NCI-H345 (cell line): ENCODE measurements at places on chromosomes 1 and 21.

- DNase-seq, result peak; percentile 51
Measured at GRCh38 chr1:96236156-96236739, 485.3 kb upstream of the PTBP2 start.

DNA sequence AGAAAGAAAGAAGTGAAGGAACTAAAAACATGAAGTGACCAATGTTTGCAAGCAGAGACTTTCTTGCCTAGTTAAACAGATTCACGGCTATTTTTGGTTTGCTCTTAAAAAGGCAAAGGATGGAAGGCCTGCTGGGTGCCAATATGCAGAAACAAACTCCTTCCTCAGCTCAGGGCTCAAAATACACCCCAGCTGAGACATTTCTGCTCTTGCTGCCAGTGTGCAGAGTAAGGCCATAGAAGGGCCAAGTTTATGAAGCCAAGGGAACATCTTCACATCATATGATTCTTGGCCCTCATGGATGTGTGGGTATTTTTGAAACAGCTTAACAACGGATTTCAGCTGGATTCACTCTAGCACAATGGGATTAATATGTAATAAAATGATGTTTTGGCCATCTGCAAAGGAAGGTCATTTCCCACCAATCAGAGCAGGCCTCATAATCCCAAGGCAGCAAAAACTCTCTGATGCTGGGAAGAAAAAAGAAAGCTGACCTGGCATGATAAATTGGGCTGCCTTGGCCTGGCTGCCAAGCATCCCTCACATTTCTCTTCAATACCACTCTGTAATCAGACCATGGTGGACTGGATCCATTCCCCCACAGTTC is 70.7 kb downstream of the CAPZB start:
- no peak for DNase-seq

- no peak for DNase-seq
Measured at GRCh38 chr1:26856604-26857469, 6.1 kb upstream of the SFN start.

DNA sequence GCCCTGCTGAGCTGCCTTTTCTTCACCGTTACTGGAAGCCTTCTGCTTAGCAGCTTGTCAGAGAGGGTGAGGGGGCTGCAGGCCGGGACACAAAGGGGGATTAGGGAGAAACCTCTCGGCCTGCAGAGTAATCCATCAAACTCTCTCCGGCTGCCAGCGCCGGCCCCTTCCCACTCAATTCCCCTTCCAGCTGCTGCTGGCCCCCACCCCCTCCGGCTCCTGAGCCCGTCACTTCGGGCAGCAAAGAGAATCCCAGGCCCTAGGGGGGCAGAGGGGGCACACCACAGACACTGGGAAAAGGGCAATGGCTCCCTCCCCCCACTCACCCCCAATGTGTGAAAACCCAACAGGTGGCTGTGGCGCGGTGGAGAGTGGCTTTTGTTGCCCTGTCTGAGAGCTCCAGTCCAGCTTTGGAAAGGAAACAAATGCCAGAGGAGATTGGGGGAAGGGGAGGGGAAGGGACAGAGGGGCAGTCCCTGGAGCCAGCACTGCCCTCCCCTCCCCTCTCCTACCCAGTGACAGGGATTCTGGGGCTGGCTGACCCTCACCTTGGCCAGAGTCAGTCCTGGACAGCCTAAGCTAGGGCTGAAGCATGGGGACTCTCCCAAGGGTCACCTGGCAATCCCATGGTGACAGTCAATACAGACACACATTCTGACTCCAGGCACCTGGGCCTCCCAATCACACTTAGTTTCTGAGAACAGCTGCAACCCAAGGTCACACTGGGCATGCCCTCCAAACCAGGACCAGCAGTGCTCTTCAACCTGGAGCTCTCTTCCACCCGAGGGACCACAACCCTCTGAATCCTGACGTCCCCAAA is 9.5 kb downstream of the SLC45A3 start:
- DNase-seq, result no peak

GRCh38 chr1:35561297-35561971 is 3.8 kb downstream of the NCDN start:
- DNase-seq, result no peak

GRCh38 chr1:218397752-218398339 is 52.7 kb downstream of the TGFB2 start:
- DNase-seq, result no peak

GRCh38 chr1:112507921-112508277 is 866 bp upstream of the WNT2B start:
- DNase-seq, result peak; percentile 27

- DNase-seq, result no peak
Measured at GRCh38 chr1:193222056-193222615, 35.7 kb upstream of the B3GALT2 start.

DNA sequence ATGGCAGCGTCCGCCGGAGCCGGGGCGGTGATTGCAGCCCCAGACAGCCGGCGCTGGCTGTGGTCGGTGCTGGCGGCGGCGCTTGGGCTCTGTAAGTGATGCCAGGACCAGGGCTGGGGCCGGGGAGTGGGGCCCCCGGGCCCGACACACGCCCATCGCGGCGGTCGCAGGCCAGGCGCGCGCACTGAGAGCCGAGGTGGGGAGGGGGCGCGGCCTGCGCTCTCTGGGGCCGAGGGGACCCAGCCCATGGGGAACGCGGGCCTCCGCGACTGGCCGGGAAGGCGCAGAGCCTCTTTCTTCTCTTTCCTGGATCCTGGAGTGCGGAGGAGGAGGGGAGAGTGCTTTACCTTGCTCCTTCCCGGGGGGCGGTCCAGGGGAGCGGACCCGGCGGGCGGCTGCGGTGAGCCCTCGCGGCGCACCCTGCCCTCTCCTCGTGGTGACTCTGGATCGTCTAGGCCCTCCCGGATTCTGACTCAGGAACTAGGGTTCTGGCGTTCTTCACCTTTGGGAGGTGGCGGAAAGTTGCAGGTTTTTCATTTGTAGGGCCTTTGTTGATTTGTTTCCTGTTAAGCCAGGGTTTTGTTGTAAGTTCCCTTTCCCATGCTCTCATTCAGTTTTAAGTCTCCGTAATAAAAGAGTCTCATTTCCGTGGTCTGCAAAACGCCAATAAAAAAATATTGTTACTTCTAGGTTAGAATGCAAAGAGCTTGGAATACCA is 529 bp downstream of the MPZL1 start:
- DNase-seq, result peak; percentile 71

- DNase-seq, result no peak
Measured at GRCh38 chr1:116854403-116854690, 55.4 kb upstream of the PTGFRN start.

- peak; percentile 21 for DNase-seq
Measured at GRCh38 chr1:91884459-91885212, 1.3 kb downstream of the TGFBR3 start.

DNA sequence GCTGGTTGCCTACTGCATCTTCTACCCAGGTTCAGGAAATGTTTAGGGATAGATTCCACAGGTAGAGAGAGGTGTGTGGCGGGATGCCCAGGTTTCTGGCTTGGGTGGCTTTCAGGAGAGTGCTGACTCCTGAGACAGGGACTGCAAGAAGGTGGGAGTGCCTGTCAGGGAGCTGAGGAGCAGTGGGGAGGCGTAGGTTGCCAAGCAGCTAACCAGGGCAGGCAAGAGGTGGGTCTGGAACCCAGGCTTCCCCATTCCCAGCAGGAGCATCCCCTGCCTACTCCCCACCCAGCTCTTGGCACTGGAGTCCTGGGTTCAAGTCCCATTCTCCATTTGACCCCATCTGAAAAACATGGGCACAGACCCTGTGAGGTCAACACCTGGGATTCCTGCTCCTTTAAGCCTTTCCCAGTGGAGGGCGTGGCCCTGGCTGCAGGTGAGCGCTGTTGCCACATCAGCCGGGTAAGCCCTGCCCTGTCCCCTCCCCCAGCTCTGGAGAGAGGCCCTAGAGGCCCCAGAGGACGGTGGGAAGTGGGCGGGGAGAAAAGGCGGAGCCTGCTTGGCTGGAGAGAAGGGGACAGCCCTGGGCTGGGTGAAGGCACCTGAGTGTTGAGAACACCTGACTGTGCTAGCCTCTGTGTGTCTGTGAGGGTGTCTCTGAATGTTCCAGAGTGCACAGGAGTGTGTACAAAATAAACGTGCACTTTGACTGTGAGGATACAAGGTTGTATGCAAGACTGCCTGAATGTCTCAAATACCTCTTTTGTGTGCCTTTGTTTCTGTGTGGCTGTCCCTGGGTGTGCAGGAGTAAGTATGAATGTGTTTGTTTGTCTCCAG is 14.0 kb upstream of the SYNC start:
- DNase-seq, result peak; percentile 97

GRCh38 chr1:5161372-5161771 is 507.0 kb downstream of the AJAP1 start:
- peak; percentile 63 for DNase-seq

GRCh38 chr1:39491146-39491921 is at the start of gene BMP8A:
BMP8A (plus strand) TSS chr1:39491636; CDS start chr1:39491992, 356 bp downstream.
- peak; percentile 81 for DNase-seq

- DNase-seq, result no peak
Measured at GRCh38 chr1:212440419-212440818, 7.7 kb downstream of the NENF start.

DNA sequence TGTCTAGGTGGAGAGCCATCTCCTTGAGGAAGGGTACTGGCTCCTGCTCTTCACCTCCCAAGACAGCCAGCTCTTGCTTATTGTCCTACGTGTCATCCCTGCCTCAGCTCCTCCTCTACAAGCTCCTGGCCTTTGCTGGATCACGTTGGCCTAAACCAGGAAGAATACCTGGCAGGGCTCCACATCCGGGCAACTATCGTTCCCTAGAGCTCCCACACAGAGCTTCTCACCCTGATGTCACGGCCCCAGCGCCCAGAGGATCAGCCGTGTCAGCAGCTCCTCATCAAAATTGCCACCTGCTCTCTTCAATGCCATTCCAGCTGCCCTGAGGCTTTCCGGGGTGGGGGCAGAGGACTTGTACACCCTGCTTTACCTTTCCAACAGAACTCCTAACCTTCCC is 1.9 kb upstream of the TPM3 start:
- DNase-seq, result peak; percentile 21

GRCh38 chr1:218636548-218636947 is 291.4 kb downstream of the TGFB2 start:
- DNase-seq, result no peak

- DNase-seq, result no peak
Measured at GRCh38 chr1:214445199-214445598, 106.2 kb downstream of the PTPN14 start.

- DNase-seq, result no peak
Measured at GRCh38 chr1:76262601-76263000, 188.1 kb downstream of the ST6GALNAC3 start.

GRCh38 chr1:185439727-185440415 is 122.8 kb upstream of the IVNS1ABP start:
- DNase-seq, result no peak

DNA sequence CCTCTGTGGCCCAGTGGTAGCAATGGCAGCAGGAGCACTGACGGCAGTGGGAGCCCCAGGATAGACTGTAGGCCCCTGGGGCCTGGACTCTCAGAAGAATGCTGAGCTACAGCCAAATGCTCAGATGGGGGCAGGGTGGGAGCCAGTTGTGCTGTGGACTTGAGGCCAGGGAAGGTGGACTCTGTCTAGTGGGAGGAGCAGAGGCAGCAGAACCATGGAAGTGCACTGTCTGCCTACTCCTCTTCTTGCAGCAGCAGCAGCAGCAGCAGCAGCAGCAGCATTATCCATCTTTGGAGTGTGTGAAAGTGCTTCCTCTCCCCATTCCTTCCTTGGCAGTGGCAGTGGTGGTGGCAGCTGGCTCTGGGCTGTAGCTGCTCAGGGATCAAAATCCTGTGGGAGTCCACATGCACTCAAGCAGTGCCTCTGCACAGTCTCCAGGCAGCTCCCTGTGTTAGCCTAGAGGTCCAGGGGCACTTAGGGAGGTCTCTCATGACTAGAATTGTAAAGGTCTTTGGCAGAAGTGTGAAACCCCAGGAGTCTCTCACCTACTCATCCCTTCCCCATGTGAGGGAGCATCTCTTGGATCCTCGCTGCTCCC is 917.9 kb upstream of the B3GALT2 start:
- DNase-seq, result no peak

DNA sequence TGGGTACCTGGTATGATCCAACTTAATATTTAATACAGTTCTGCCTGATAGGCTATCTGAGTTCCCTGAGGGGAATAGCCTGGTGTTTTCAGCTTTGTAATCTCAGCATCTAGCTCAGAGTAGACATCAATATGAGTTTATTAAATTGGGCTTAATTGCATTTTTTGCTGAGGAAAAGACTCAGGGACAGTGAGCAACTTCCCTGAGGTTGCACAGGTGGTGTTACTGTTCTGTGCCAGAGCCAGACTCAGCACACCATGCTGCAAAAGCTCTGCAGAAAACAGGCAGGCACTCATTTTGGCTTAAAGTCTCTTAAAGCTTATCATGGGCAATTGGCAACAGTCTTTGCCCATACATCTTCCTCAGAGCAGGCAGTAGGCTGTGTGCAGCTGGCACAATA is 90.5 kb upstream of the JUN start:
- DNase-seq, result no peak

DNA sequence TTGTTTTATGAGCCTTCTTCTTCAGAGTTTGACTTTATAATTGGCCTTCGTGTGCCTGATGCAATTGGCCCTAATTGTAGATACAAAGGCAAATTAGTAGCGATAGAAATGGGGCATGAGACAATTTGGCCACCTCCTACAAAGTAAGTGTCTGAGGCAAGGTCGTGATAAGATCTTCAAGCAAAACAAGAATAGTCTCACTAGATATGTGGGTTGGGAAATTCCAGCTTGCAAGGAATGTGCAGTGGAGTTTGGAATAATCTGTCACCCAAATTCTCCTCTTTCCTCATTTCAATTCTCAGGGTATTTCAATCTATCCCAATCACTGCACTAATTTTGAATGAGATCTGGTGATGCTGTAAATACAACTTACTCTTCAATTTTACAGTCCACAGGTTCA is 11.4 kb upstream of the TSNAX start:
- no peak for DNase-seq

DNA sequence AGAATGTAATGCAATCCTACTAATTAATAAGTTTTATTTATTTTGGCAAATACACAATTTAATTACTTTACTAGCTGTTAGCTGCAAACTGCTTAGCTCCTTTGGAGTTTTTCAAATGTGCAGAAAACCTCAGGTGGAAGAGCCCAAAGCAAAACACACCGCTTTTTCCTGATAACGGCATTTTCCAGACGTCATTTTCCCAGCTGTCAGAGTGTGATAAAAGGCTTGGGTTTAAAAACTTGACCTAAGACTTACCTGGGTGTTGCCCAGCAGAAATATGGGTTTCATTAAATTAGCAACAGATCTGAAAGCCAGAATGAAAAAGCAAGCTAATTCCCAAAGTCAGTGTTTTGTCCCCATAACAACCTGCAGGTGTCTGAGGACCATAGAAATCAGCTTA is 204.0 kb upstream of the HMCN1 start:
- no peak for DNase-seq

DNA sequence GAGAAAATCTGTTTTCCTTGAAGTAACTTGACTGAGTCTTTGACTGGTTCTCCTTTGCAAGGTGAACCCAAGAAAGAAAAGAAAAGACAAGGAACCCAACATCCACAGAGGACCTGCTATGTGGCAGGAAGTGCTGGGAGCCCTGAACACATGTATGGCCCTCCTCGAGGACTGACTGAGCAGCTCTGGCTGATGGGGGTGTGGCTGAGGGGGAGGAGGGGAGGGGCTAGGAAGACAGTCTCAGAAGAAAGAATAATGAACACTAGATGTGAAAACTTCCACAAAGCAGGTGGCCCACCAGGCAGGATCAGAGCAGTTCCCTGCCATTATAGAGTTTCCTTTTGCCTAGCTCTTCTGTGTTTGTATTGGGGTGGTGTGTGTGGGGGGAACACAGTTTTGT is 26.1 kb downstream of the NENF start:
- no peak for DNase-seq

- no peak for DNase-seq
Measured at GRCh38 chr1:214979191-214979590, 103.3 kb upstream of the KCNK2 start.

GRCh38 chr1:174815474-174815908 is 184.3 kb upstream of the CACYBP start:
- DNase-seq, result no peak
